ENCODE measurements at places on chromosomes 6 and 20.

- DNase-seq = no peak
These were observed 100.0 kb downstream of the KIF6 start for GRCh38 chr6:39625209-39625608.

DNA sequence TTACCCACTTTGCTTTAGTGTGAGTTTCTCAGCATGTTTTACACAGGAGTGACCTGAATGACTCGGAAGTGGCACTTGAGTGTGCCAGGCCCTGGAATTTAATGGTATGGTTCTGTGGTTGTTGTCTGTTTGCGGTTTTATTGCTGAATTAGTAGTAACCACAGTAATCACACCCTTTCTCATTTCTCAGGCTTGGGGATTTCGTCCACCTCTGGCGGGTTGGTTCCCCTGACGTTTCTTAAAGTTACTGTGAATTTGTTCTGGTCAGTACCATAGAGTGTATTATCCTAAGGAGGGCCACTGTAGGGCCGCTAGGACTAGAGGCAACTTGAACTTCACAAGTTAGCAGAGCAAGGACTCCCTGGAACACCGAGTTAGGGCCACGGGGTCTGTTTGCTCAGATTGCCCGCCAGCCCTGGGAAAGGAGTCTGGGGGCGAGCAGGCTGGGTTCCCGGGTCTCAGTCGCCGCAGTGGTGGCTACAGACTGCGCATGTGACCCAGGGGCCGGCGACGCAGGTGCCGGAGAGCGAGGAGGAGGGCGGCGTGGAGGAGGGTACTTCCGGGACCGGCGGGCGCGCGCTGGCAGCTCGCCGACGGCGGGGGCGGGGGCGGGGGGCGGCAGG, 546 bp upstream of the KLHL32 start:
- DNase-seq = no peak

GRCh38 chr6:12037798-12038197, 25.7 kb downstream of the HIVEP1 start:
- no peak for DNase-seq

- DNase-seq = no peak
These were observed 36.5 kb downstream of the PPP1R16B start for GRCh38 chr20:38842026-38842425.

- DNase-seq = no peak
These were observed 109.4 kb upstream of the AKAP12 start for GRCh38 chr6:151130329-151130728.

- DNase-seq = no peak
These were observed 8.5 kb downstream of the CD164 start for GRCh38 chr6:109373762-109374161.

DNA sequence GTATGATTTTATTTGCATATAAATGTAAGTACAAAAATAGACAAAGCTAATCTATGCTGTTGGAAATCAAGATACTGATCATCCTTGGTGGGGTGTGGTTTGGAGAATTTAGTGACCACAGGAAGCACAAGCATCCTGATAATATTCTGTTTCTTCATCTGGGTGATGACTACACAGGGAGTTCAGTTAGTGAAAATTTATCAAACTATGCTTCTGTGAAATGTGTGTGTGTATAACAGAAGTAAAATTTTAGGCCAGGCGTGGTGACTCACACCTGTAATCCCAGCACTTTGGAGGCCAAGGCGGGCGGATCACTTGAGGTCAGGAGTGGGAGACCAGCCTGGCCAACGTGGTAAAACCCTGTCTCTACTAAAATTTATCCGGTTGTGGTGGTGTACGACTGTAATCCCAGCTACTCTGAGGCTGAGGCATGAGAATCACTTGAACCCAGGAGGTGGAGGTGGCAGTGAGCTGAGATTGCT, 20.6 kb downstream of the ENPP3 start:
- DNase-seq = no peak

GRCh38 chr6:105346052-105346451, 56.8 kb downstream of the PREP start:
- no peak for DNase-seq

- DNase-seq = no peak
These were observed 368.5 kb downstream of the TBC1D32 start for GRCh38 chr6:120965814-120966213.

All from NCI-H1417 treated with DMSO at 0.1 percent for 48 hours (cell line).